ENCODE measurements at places on chromosomes 1 and 21.

- no peak for DNase-seq
Measured at GRCh38 chr21:45331531-45332147, 43.9 kb upstream of the POFUT2 start.

GRCh38 chr1:199784138-199784895 is 243.2 kb upstream of the NR5A2 start:
- peak; percentile 42 for DNase-seq

DNA sequence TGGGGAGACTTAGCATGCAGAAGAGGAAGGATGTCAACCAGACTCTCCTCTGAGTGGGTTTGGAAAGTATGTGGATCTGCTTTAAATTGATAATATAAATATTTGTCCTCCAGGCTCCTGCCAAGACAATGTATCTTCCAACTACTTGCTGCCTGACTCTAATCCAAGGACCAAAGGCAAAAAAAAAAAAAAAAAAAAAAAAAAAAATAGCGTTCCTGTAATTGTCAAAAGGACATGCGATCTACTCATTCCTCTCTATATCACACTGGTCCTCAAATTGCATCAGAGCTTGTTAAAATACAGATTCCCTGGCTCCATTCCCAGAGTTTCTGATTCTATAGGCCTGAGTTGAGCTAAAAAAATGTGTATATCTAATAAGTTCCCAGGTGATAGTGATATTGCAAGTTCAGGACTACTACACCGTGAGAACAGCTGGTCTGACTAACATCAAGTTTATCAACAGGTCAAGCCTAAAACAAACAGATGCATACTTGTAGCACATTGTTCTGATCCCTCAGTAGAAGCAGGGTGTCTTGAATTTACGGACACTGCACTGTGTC is 141.3 kb downstream of the TNR start:
- DNase-seq: no peak

DNA sequence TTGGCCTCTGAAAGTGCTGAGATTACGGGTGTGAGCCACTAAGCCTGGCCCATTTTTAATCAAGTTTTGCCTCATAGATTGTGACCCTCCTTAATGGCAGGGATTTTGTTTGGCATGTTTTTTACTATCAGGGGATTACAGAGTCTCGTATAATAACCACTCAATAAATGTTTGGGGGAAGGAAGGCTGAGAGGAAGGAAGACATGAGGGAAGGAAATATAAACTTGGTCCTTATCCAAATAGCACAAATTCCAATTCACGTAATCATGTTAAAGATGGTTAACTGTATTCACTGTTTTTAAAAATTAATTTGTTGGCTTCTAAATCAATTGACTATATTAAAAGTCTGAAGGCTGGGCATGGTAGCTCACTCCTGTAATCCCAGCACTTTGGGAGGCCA is 30.9 kb upstream of the SERTAD4 start:
- DNase-seq: no peak

GRCh38 chr1:17558954-17559614 is 19.6 kb downstream of the ARHGEF10L start:
- DNase-seq: no peak

DNA sequence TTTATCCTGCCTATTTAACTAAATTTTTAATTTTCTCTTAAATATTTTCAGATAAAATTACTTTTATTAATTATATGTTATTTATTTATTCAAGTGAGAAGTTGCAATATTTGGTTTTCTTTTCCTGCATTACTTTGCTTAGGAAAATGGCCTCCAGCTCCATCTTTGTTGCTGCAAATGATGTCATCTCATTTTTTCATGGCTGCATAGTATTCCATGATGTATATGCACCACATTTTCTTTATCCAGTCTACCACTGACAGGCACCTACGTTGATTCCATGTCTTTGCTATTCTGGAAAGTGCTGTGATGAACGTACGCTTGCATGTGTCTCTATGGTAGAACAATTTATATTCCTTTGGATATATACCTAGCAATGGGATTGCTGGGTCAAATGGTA is 186.9 kb upstream of the LYPLAL1 start:
- DNase-seq: no peak

GRCh38 chr21:43772425-43772821 is 3.7 kb downstream of the CSTB start:
- DNase-seq: no peak

DNA sequence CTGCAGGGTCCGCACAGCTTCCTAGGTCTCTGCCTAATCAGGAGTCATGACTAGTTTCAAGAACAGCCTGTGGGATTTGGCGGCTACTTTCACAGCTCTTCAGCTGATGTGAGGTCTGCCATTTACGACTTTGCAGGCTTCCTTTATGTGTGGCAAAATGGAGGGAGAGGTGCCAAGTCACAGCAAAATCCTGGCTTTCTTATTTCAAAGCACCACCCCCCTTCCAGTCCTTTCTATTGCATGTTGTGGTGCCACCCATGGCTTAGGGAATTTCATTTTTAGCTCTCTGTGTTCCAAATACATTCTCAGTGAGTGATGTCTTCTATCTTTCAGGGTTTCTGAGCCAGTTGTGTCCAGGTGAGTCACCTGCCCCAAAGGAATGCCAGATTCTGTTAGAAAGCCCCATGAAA is 75.1 kb upstream of the WLS start:
- peak; percentile 76 for DNase-seq

DNA sequence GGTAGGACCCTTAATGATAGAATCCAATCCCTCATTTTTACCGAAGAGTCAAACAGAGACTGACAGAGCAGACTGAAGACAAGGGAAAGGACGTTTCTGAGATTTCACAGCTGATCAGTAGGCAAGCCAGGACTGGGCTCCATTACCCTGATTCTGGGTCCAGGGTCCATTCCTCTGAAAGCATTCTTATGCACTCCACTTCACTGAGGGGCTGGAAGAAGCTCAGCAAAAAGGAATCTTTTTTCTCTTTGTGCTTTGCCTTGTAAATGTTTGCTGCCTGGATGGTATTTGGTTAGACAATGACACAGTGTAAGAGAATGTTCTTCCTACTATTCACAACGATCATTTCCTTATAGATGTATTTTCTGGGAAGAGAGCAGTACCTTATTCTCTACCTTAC is 331.3 kb upstream of the PROX1 start:
- no peak for DNase-seq

GRCh38 chr21:39400173-39400572 is 45.4 kb downstream of the LCA5L start:
- peak; percentile 19 for DNase-seq

DNA sequence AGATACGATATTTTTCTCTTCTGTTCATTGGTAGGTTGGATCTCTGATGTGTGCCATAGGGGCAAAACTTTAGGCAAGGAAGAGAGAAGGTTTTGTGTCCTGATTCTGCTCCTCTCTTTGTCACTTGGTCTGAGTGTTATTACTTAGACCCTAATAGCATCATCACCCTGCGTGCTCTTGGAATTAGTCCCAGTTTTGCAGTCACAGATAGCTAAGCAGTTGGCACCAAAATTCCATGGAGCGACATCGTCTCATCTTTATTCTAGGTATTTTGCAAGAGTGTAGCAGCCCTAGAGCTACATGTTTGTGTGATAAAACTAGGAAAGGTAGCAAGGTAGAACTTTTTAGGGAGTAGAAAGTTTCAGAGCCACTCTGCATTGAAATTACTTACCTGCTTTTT is 23.8 kb downstream of the PIP5K1A start:
- DNase-seq: no peak

DNA sequence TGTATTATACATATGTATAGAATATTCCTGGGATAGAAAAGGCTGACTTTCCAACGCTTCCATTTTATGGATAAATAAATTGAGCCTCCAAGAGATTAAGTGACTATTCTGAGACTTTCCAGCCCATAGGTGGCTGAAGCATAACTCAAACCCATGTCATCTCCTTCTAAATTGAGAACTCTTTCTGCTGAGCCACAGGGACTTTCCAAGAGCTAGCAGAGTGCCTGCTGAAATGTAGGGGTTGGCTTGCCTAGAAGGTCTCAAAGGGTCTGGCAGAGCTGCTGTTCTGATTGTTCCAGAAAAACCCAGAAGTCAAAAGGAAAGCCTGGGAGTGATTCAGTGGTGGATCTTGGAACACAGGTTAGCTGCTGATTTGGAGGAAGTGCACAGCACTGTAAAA is 146.4 kb upstream of the BEND5 start:
- DNase-seq: no peak

DNA sequence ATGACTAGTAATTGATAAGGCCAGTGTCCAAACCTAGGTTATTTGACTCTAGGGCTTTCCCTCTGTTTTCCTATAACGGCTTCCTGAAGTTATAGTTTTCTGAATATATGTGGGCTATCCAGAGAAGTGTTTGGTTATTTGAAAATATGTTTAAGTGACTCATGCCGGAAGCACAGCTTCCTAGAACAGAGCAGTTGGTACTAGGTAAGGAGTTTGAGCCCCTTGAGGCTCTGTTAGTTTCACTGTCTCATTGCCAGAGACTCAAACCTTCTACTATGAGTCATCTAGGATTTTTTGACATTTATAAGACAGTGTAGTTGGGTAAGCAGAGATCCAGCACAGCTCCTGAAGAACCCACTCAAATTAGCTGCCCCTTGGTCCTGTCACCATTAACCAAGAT is 27.1 kb upstream of the LEPR start:
- DNase-seq: peak; percentile 67

GRCh38 chr1:222750651-222751050 is 13.6 kb downstream of the FAM177B start:
- DNase-seq: no peak

GRCh38 chr1:21001042-21001441 is 175.7 kb downstream of the EIF4G3 start:
- no peak for DNase-seq

- no peak for DNase-seq
Measured at GRCh38 chr1:226210571-226211176, 12.8 kb upstream of the MIXL1 start.

DNA sequence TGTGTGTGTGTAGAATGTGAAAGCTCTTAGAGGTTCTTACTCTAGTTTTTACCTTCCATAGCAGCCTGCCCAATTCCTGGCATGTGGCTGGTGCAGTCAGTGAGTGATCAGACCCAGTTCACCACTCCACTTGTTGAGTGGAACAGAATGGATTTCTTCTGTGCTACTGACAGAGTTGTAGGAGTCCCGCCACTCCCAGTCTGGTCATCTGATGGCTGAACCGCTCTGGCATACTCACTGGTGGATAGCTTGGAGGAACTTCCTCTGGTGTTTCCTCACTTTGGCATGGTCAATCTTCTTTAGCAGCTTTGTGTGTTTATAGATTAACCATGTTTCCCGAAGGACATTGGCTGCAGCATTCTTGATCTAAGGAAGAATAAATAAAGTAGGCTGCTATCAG is 106.7 kb upstream of the ADAR start:
- DNase-seq: peak; percentile 12

- no peak for DNase-seq
Measured at GRCh38 chr1:94979656-94980581, 53.0 kb upstream of the CNN3 start.

- DNase-seq: peak; percentile 22
Measured at GRCh38 chr1:113452921-113453770, 62.8 kb downstream of the MAGI3 start.

GRCh38 chr1:172991674-172992400 is 58.9 kb downstream of the TNFSF18 start:
- DNase-seq: no peak

Measured in mammary epithelial cell (primary cell).